Germinal center (tissue), 1 donor: ENCODE measurements at places on chromosomes 6 and 20.

DNA sequence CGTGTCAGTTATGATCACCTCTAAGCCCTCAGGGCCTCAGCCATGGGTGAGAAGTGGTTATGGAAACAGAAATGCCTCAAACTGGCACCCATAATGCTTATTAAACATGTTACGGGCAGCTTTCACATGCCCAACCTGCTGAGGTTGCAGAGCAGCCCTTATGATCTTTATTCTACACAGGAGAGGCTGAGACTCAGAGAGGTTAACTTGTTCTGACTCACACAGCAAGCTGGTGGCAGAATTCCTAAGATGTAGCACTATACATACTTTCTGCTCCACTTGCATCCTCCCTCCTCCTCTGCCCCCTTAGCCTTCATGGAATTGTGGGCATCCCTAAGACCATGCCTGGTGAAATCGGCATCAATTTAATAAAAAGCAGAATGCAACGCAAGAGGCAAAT lies 34.7 kb upstream of the IGF2R start:
- no peak for DNase-seq

DNA sequence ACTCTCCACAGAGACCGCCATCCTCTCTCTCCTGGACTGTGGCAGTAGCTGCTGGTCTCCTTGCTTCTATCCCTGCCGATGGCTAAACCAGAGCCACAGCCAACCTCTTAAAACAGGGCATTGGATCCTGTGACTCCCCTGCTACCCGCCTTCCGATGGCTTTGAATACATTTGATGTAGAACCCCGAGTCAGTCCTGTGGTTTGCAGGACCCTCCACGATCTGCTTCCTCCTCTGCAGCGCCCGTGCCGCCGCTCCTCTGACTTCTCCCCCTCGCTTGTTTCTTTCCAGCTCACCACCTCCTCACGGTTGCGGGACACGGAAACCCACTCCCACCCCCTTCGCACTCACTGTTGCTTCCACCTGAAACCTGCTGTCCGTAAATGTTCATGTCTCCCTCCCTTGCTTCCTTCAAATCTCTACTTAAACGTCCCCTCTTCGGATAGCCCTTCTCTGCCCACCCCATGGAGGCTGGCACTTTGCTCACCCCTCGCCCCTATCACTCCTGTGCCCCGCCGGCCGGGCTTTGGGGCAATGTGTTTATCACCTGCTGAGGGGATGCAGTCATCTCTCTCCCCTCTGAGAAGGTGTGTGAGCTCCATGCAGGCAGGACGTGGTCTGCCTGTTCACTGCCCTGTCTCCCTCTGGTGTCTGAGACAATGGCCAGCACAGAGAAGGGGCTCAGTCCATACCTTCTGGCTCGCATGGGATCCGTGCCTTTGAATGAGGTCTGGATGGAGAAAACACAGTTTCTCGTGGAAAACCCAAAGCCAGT lies 67.8 kb downstream of the GFOD1 start:
- DNase-seq: no peak

DNA sequence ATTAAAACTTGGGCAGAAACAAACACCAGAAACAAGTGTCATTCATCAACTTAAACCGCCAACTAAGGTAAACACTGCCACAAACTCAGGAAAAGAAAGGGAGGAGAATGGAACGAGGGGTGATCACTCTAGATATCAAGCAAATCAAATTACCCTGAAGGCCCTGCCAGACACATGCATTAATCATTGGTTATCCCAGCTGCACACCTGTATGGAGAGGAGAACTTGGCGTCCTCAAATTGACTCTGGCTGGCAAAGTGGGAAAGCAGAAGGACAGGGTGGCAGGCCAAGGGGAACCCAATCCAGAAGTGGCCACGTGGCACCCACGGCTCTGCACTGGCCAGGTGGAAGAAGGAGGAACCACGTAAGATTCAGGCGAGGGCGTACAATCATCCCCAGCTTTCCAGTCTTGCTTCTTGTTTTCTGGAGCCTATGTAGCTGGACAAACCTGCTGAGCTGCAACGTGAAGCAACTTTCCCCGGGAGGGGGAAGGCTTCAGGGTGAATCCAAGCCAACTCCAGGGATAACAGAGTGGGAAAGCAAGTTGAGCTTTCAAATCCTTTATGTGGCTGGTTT lies 156.2 kb upstream of the JARID2 start:
- no peak for DNase-seq

GRCh38 chr6:133671376-133671775 lies 217.5 kb upstream of the TCF21 start:
- DNase-seq: no peak

DNA sequence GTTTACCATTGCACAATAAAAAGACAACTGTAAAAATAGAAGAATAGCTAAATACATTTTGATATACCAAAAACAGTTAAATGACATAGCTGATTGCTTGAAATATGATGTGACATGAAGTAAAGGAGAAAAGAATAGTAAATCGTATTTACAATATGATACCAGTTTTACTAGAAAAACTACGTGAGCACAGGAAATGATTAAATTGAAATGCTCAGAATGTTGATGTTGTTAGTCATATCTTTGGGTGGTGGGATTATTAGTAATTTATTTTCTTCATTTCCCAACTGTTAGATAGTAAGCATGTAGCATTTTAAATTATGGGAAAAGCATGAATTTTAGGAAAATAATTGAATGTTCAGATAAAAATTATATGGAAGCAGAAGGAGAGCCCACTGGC lies 268.3 kb upstream of the TAB2 start:
- no peak for DNase-seq

GRCh38 chr20:57680131-57680716 lies 29.6 kb downstream of the PMEPA1 start:
- peak; percentile 60 for DNase-seq

DNA sequence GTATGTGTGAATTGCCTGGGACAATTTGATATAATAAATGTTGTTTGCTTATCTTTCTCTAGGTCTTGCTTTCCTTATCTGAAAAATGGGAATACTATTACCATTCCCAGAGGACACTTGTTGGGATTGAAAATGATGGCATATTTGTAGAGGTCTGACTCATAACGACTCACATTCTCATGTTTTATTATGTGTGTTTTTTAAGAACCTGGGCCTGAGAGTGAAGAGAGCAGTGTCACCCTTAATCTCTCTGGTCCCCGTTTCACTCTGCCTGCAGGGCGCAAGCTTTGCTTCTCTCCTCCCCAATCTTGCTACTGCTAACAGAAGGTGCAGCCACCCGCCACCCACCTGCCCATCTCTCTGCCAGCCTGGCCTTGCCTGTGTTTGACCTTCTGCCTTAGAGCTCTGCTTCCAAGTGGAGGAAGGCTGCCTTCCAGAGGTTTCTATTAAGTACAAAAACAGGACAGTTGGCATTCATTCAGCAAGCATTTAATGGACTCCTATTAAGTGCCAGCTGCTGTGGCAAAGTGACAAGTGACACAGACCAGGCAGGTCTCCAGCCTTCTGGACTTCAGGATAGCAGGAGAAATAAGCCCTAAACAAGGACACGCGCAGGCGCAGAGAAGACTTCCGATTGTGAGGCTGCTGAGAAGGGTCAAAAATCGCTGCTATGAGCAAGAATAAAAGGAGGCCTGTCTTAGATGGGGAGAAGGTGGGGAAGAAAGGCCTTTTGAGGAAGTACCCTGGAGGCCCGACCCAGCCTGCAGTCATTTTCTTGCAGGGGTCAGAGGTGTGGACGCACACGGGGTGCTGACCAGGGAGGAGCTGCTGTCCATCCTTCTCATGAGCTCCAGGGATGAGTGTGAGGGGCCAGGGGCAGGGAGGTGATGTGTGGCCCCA lies 112.5 kb downstream of the JPH2 start:
- no peak for DNase-seq

DNA sequence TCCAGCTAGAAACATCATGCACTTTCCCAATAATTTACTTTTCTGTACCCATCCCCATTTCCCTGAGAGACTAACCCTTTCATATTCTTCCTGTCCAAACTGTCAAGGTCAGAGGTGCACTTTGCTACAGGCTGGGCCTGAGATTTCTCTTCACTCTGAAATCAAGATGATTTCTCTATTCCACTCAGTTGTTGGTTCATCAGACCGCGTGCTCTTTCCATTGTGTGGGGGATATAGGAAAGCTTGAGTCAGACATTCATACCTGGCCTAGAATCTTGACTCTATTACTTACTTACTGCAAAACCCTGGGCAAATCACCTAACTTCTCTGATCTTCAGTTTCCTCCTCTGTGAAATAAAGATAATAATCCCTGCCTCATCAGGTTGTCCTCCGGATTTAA lies 4.7 kb upstream of the ZDHHC14 start:
- no peak for DNase-seq

DNA sequence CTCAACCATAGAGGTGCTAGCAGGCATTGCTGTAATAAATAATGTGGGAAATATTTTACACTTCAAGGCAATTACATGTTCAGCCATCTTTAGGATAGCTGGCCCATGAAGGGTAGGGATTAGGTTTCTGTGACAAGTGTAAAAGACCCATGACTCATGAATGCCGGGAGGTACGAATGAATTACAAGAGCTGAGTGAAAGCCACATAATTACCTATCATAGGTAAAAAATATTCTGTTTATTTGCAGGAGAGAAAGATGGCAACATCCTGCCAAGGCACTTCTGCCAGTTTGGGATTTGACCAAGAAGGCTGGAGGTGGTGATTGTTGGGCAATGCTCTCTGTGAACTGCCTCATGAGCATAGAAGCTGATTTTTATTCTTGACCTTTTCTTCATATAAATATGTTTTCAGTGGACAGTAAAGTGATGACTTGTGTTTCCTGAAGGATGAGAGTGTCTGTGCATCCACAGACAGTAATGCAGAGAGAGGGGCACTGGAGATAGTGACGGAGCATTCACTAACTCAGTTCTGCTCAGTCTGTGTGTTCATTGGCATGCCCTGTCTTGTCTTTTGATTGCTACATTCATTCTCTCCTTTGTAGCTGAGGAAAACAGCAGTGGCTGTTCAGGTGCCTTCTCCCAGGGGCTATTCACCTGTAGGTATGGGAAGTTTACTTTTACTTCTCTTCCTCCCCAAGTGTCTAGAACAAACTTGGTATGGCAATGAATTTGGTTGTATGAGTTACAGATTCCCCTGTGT lies 481.1 kb downstream of the TFAP2B start:
- no peak for DNase-seq

DNA sequence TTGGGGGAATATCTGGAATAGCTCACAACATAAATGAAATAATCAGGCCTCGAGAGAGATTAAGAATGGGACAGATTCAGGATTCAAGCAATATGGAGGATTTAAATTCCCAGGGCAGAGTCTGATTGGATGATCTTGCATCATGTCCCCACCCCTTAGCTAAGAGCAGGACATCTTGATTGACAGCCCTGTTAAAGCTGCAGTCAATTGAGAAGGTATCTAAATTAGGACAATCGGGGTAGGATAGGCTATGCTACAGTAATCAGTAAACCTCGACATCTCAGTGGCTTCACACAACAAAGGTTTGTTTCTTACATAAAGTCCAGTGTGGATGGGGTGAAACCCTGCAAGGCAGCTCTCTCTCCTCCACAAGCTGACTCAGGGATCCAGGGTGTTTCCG lies 109.5 kb downstream of the EYA2 start:
- DNase-seq: no peak

- peak; percentile 48 for DNase-seq
Measured at GRCh38 chr6:13383328-13384163, 55.2 kb upstream of the TBC1D7 start.

DNA sequence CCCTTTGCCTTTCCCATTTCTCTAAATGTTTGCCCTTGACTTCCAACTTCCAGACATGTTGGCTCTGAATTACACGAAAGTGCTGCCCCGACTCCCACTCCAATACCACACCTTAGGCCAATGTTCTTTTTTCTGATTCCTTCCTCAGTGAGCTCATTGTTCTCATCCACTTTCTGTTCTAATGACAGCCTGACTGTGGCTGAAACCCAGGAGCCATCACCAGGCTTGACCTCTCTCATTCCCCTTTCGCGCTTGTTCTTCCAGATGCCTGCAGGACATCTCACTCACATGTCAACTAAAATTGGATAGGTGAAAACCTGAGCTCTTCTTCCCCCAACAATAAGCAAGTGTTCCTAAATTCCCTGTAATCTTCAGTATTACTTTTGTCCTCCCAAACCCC lies 40.4 kb downstream of the PTPRK start:
- no peak for DNase-seq

- no peak for DNase-seq
Measured at GRCh38 chr6:10542213-10542612, 21.1 kb downstream of the GCNT2 start.

GRCh38 chr6:15616261-15616660 lies 46.6 kb downstream of the DTNBP1 start:
- no peak for DNase-seq

DNA sequence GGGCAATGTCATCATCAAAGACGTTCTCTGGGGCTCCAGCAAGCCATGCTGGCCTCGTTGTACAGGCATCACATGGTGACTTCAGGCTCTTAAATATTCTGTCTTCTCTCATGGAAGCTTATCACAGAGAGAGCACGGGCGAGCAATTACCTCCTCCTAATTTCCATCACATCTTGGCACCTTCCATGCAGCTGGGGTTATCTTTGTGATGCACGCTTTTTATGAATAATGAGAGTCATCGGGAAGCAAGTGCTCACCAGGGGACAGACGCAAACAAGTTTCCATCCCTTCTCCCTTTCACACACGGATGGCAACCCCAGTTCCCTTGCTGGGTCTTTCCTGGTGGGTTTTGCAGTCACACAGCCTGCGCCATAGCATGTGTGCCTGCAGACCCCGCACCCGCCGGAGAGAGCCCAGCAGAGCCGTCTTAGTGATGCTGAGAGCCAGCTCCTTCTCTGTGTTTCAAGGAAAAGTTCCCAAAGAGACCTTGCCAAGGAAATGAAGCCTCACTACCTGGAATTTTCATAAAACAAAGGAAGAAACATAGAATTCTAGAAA lies 116.3 kb upstream of the AFDN start:
- DNase-seq: no peak

GRCh38 chr6:111718326-111718725 lies 112.6 kb upstream of the TRAF3IP2 start:
- DNase-seq: no peak

DNA sequence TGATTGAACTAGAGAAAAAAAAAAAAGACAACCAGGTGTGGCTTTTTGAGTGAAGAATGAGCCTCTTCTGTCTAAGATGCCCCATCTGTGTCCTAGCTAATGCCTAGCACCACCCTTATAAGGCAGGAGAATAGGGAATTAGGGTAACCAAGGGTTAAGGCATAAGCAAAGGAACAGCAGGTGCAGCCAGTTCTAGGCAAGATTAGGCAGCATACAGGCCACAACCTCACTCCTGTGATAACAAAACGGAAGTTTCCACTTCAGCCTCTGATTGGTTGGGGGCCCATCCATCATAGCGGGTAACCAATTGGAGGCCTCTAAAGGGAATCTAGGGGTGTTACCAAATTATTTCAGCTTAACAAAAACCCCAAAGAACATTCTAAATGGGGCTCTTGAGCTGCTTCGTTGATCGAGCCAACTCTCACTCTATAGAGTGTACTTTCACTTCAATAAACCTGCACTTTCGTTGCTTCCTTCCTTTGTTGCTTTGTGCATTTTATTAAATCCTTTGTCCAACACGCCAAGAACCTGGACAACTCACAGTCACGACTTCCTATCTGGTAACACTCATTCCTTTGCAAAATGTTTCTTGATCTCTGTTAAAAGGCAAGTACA lies 61.9 kb upstream of the TAGAP start:
- DNase-seq: peak; percentile 90
